Activated CD4-positive, alpha-beta T cell treated with anti-CD3 and anti-CD28 coated beads, Interleukin-2, amount 50 U/mL, for 16 hours (primary cell): ENCODE measurements at places on chromosomes 1 and 21.
A peak's percentile ranks its signal among the peaks of the same experiment; 100 is the strongest.

DNA sequence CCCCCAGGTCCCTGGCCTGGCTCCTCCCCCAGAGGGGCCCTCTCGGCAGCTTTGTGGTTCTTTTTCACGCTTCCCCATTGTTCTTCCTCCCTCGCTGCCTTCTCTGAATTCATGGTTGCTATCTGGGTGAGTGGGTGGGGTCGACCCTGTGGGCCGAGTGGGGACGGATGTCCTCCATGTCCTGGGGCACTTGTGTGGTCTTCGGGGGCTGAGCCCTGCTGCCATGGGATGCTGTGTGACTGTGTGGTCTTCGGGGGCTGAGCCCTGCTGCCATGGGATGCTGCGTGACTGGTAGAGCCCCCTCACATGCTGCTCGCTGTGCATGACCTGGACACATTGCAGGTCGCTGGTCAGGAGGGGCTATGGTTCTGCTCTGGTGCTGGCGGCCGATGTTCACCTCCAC, 21.6 kb upstream of the DIP2A start:
- DNase-seq: no peak

GRCh38 chr21:25560271-25560685, 47.0 kb downstream of the MRPL39 start:
- DNase-seq: no peak

DNA sequence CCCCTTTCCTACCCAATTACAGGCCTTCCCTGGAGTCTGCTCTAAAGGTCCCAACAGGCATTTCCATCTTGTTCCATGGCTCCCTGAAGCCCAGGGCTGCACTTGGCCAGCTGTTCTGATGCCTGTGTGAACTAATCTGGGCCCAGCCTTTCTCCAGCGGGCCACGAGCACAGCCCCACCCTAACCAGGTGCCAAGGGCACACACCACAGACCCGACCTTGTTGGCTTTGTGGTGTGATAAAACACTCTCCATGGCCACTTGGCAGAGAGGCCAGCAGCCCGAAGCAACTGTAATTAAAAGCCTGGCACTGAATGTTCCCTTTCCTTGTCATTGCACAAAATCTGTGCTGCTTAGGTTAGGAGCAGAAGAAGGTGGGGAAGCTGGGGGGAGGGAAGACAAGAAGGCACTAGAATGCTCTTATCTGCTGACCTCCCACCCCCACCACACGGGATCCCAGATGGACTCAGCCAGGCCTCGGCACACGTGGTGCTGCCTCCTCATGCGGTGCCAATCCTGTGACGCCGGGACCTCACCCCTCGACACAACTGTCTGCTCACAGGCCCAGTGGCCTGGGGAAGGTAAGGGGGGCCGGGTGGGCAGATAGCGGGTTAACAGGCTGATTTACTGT, 9.9 kb downstream of the HCRTR1 start:
- no peak for DNase-seq

- DNase-seq: peak; percentile 61
These were observed 10.2 kb upstream of the IL10 start for GRCh38 chr1:206782448-206782847.

DNA sequence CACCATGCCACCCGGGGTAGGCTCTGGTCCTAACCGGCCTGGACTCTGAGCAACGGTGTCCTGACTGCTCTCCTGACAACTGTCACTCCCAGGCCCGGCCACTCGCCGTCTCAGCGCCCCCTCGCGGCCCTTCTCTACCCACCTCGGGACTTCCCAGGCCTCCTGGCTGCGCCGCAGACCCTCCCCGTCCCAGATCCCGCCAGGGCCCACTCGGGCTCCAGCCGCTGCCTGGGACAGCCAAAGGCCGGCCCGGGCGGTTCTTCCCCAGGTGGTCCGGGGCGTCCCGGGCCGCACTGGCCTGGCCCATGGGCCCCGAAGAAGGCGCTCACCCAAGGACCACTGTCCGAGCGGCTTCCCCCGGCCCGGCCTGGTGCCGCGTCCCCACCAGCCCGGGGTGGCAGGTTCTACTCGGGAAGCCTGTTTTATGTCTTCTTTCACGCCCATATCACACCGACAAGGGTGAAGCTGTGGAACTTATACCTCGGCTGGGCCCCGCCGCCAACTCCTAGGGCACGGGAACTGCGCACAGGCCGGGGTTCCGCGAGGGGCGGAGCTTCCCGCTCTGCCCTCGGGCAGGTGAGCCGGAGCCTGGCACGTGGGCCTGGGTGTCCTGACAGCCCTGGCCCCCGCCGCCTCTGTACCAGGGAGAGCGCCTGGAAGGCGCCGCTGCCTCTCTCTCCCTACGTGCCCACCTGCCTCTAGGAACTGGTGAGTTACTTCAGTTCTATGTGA, 138.3 kb downstream of the TTLL7 start:
- DNase-seq: peak; percentile 66

DNA sequence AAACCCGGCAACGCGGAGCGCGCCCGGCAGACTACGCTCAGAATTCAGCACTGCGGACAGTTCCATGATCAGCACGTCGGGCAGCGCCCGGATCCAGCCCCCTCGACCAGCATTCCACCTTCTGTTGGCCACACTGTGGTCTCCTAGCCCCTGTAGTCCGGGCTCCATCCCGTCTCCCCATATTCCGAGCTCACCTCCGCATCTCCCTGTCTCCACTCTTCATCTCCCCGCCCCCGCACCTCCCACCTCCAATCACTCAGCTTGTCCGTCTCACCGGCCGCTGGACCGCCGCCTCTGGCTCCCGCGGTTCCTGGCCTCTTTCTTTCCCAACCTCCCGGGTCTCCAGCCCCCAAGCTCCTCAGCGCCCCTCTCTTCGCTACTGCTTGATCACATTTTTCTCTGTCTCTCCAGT, 500 bp downstream of the EPHA10 start:
- DNase-seq: peak; percentile 40

GRCh38 chr21:42937960-42938605, 12.7 kb upstream of the ERVH48-1 start:
- DNase-seq: no peak

DNA sequence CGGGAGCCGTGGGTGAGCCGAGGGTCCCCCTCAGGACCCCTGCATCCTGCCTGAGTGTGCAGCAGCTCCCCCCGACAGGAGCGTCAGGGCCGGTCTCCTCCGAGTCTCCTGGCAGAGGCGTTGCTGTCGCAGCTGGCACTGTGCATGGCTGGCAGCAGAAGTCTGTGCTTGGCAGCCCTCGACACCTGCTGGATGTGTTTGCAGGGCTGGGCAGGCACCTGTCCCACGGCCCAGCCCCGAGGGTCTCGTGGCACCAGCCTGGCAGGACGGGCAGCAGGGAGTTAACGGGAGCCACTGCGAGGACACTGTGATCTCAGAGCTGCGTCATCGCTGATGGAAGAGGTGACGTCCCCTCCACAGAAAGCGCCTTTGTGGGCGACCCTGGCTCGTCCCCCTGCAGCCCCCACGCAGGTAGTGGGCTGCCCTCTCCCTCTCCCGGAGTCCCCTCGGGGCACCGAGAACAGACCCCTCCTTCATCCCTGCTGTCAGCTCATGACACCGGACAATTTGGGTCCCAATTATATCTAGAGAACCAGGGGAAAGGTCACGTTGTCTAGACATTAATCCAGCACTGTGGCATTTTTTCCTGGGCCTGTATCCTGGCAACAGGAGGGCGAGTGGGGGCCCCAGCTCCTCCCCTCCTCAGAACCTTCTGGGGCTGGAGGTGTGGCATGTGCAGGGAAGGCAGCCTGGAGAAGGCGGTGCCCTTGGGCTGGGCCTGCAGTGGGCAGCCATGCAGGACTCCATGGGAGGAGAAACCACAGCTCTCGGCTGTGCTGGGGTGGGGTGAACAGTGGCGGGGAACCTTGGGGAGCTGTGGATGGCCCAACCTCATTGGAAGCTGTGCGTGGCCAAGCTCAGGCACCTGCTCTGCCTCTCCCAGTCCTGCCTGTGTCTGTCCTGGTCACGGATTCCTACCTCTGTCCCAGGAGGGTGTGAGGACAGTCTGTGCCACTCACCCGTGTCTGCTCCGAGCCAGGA, 15.4 kb downstream of the COL18A1 start:
- no peak for DNase-seq

- peak; percentile 65 for DNase-seq
These were observed 28.7 kb downstream of the KCNA3 start for GRCh38 chr1:110645821-110646735.

DNA sequence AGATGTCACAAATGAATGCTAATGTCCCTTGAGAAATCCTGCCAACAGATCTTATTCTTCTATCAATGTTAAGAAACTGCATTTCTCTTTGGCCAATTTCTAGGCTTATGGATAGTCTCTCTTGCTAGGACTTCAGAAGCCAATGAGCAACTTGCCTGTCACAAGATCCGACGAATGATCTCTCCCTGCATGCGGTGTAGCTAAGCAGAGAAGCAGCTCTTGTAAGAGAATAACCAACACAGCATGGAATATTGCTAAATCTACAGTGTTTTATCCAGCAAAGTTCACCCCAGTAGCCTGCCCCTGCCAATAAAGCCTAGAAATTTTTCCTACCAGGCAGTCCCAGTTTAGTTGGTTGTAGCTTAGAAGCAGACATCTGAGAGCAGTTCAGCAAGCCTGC, 2.1 kb upstream of the SLC44A5 start:
- DNase-seq: no peak

- peak; percentile 8 for DNase-seq
These were observed 41.0 kb upstream of the HAO2 start for GRCh38 chr1:119327450-119328155.

GRCh38 chr1:239891621-239892358, 199.9 kb upstream of the FMN2 start:
- no peak for DNase-seq

DNA sequence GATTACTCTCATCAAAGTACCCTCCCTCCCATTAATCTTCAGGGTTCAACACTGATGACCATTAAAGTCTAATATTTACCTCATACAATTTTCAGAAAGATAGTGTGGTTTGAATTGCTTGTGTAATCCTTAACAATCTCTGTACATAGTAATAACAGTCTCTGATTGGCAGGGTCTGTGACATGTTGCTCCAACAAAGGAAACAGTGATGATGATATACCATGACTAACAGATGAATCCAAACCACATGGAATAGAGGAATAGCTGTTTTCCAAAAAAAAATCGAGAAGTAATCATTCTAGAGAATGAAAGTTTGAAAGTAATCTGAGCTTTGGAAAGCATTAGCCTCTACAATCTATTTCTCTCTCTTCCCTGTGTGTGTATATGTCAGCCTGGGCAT, 610.1 kb upstream of the NEGR1 start:
- no peak for DNase-seq

DNA sequence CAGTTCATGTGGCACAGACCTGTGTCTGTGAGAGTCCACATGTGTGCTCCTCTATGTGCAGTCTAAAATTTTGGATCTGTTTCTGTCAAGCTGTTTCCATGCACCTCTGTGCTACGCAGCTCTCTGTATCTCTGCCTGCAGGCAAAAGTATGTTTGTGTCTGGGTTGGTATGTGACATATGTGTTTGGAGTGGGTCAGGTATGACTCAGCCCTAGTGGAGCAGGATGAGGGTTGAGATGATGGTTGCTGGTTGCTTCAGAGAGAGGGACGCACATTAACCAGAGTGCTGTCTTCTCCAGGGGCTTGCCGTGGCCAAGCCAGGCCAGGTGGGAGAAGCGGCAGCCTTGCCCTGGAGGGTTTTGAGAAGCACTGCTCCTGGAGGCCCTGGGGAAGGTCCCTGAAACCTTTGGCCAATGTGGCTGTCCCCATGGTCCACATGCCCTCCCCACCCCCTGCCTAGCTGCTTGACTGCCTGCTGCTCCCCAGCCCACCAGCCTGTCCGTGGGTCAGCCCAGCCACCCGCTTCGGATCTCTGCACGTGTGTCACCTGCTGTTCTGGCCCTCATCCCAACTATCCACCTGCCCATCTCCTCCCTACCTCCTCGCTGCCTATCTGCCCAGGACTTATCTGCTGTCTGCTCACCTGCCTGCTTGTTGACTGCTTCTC, 4.1 kb upstream of the EVA1B start:
- DNase-seq: no peak

GRCh38 chr1:19582318-19582717, 61.8 kb upstream of the NBL1 start:
- DNase-seq: peak; percentile 76

GRCh38 chr1:218350035-218350525, 4.9 kb downstream of the TGFB2 start:
- DNase-seq: no peak

- DNase-seq: no peak
These were observed 204.7 kb downstream of the BARHL2 start for GRCh38 chr1:90512441-90512840.

- DNase-seq: peak; percentile 56
These were observed 25.7 kb downstream of the COA6 start for GRCh38 chr1:234398849-234399381.

GRCh38 chr1:3369446-3370076, 84.9 kb upstream of the ARHGEF16 start:
- DNase-seq: no peak

DNA sequence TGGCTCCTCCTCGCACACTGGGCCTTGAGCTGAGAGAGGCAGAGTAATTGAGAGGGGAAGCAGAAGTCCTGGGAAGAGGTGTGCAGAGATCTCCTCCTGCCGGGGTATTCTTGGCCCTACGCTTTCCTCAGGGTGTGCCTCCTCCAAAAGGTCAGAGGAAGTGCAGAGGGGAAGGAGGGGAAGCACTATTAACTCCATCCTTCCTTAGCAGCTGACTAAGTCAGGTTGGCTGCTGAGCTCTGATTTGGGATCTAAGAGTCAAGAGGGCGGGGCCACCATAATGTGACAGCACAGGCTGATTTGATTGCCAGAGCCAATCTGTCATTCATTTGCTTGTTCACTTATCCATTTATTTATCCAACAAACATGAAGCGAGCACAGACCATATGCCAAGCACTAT, 12.3 kb downstream of the ATP2B4 start:
- no peak for DNase-seq

GRCh38 chr1:172148213-172148612, 272.3 kb upstream of the C1orf105 start:
- DNase-seq: no peak

- no peak for DNase-seq
These were observed 13.8 kb upstream of the EPS15 start for GRCh38 chr1:51532853-51533252.

- peak; percentile 12 for DNase-seq
These were observed 144.2 kb downstream of the VAV3 start for GRCh38 chr1:107820801-107821200.

- DNase-seq: no peak
These were observed 61.1 kb downstream of the TOMM20 start for GRCh38 chr1:235067396-235068157.

DNA sequence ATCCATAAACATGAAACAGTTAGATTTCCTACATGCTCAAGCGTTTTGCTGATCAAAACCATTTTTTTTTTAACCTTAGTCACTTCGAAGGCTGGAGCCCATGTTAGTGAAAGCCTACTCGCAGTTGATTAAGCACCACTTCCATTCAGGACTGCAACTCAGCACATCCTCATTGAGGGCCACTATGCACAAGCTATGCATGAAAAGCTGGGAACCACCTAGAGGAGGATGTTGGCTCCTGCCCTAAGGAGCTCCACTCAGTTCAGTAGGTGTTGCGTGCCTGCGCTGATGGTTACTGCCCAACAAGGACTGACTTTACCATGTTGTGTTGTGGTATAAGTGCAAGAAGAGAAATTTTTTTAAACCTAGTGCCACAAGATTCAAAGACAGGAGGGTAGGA, 181.4 kb upstream of the L1TD1 start:
- no peak for DNase-seq

DNA sequence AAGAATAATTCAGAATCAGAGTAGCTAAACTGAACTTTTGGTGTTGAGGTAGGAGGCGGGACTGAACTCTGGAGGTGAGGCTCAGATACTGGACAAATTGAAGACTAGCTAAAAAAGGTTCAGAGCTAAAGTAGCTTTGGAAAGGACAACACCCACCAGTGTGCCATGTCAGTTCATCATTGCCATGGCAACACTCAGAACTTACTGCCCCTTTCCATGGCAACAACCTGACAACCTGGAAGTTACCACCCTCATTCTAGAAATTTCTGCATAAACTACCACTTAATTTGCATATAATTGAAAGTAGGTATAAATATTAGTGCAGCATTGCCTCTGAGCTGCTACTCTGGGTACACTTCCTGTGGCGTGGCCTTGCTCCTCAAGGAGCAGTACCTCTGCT, 30.3 kb upstream of the POGK start:
- no peak for DNase-seq
